ENCODE measurements at places on chromosomes 4 and X.

DNA sequence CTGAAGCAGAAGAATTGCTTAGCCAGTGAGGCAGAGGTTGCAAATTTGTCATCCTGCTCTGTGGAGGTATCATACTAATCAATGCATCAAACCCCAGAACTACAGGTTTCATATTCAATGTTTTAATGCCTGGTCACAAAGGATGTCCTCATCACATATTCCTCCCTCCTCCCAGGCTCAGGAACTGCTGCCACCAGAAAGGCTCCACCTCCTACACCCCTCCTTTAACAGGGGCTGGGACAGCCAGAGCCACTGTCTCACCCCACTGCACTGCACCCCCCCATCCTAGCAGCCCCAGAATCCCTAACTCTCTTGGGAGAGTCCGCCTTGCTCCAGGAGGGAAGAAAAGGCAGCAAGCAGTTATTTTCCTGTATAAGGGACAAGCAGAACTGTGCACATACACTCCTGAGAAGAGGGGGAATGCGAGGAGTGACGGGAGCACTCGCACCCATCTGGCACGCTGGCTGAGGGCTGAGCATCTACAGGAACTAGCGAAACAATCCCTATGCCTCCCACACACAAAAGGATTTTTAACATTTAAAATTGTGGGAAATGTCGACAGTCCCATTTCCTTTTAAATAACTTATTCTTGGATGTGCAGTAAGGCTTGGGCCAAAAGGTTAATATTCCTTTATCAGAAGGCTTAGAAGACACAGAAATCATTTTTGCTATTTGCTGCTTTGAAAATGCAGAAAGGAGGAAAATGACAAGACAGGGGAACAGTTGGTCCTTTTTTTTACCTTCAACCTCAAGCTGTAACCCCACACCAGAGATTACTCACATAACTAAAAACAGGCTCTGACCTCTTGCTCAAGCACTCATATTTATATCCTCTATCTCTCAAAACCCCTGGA lies 27.8 kb downstream of the CD99L2 start:
- H3K36me3 ChIP-seq, result no peaks in the 10 kb centered on the region
- H3K4me3 ChIP-seq, result no peak overlapping the region
- no peaks in the 10 kb centered on the region for H3K4me1 ChIP-seq
- no peak for DNase-seq
- H3K27ac ChIP-seq, result no peak overlapping the region

GRCh38 chr4:70399319-70399718 lies 1.6 kb downstream of the OPRPN start:
- H3K36me3 ChIP-seq, result no peaks in the 10 kb centered on the region
- no peak overlapping the region for H3K4me3 ChIP-seq
- no peak overlapping the region for H3K27ac ChIP-seq
- no peaks in the 10 kb centered on the region for H3K27me3 ChIP-seq

DNA sequence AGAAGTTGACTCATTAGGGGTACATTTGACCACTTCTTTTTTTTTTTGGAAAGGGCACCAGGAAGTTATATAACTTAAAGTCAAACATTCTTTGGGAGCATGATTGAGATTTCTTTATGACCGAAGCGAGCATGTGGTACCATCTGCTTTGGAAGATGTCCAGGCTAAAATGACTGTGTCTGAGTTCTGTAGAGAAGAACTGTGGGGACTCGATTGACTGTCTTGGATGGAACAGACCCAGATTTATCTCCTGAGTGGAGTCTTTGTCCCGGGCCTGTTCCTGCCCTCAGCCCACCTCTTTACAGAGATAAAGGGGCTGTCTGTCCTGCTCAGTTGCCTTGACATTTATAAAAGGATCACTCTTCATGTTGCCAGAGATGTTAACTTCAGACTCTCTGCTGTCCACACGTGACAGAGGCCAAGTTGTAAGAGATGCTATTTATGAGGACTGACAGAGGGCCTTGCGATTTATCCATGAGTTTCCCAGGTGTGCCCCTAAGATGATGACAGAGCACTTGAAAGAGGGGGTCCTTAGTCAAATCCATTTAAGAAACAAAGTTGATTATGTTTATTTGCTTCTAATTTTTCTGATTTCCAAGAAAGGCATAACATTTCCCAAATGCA lies 16.8 kb downstream of the SMIM20 start:
- H3K36me3 ChIP-seq, result no peaks in the 10 kb centered on the region
- H3K4me1 ChIP-seq, result no peaks in the 10 kb centered on the region
- no peak for DNase-seq
- no peak overlapping the region for H3K4me3 ChIP-seq
- H3K27me3 ChIP-seq, result no peaks in the 10 kb centered on the region

DNA sequence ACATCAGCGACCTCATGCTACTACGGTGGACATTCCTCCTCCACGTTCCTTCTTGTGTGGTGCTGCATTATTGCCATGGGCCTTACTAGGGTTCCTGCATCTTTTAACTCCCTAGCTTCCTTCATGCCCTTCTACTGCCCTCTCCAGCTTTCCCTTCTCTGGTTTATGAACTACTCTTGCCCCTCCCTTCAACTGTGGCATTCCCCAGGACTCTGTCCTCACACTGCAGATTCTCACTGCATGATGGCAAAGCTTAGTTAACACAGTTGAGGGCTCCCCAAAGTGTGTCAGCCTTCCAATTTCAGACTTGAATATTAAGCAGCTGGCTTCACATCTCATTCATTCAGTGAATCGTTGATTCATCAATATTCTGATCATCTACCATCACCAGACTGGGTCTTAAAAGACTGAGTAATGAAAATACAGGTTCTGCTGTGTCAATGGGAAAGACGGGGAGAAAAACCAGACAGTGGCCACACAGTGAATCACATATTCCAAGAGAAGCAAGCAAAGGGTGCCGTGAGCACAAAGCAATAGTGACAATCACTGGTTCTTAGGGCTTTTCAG lies 53.0 kb downstream of the ZFX start:
- no peak overlapping the region for H3K27ac ChIP-seq
- H3K4me1 ChIP-seq, result peaks cover 7% of the 10 kb centered on the region
- no peaks in the 10 kb centered on the region for H3K27me3 ChIP-seq
- H3K36me3 ChIP-seq, result peaks cover 14% of the 10 kb centered on the region

DNA sequence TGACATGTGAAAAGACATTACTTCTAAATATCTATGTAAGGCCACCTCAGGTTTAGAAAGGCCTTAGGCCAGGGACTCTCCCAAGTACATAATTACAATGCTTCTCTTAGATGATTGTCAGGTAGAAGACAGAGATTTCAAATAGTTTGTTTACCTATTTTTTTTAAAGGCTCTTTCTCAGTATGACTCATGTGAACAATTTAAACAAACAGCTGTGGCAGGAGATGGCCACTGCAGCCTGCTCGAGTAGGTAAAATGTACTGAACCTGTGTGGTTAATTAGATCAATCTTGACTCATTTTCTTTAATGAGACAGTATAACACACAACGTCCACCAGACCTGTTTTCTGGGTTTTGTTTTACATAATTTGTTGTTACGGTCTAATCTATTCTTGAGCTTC lies 50.2 kb downstream of the LEF1 start:
- H3K27me3 ChIP-seq, result no peaks in the 10 kb centered on the region
- no peak overlapping the region for H3K4me3 ChIP-seq
- peak; percentile 13 for DNase-seq
- H3K27ac ChIP-seq, result peak overlapping the region; percentile 68
- H3K36me3 ChIP-seq, result no peaks in the 10 kb centered on the region

DNA sequence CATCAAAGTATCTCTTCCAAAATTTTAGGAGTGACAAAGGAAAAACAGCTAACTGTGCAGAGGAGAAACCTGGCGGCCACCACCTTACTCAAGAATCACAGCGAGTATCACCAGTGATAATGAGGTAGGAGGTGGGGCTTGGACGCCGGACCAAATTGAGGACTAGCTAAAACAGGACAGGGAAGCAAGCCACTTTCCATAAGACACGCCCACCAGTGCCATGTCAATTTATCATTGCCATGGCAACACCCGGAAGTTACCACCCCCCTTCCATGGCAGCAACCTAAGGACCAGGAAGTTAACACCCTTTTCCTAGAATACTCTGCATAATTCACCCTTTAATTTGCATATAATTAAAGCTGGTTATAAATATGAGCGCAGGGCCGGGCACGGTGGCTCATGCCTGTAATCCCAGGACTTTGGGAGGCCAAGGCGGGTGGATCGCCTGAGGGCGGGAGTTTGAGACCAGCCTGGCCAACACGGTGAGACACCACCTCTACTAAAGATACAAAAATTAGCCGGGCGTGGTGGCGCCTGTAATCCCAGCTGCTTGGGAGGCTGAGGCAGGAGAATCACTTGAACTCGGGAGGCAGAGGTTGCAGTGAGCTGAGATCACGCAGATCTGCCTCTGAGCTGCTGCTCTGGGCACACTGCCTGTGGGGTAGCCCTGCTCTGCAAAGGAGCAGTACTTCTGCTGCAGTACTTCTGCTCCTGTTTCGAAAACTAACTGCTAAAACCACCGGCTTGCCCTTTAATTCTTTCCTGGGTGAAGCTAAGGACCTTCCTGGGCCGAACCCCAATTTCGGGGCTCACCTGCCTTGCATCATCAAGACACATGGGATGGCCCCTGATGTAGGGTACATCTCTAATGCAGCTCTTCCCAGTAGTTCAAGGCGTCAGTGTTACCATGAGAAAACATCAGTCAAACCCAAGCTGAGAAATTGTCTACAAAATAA lies 116.7 kb downstream of the HMX1 start:
- no peaks in the 10 kb centered on the region for H3K27me3 ChIP-seq
- H3K27ac ChIP-seq, result no peak overlapping the region
- H3K4me3 ChIP-seq, result no peak overlapping the region
- H3K4me1 ChIP-seq, result no peaks in the 10 kb centered on the region

- no peak overlapping the region for H3K4me3 ChIP-seq
- no peak for DNase-seq
- H3K36me3 ChIP-seq, result no peaks in the 10 kb centered on the region
- H3K4me1 ChIP-seq, result no peaks in the 10 kb centered on the region
These were observed 1162.8 kb upstream of the PRKX start for GRCh38 chrX:4876268-4876667.

GRCh38 chr4:38994135-38994534 lies 38.1 kb downstream of the TMEM156 start:
- DNase-seq, result no peak
- H3K4me3 ChIP-seq, result no peak overlapping the region
- H3K27me3 ChIP-seq, result no peaks in the 10 kb centered on the region
- H3K4me1 ChIP-seq, result no peaks in the 10 kb centered on the region
- H3K27ac ChIP-seq, result no peak overlapping the region
- H3K36me3 ChIP-seq, result peaks cover 11% of the 10 kb centered on the region

- no peaks in the 10 kb centered on the region for H3K4me1 ChIP-seq
- H3K4me3 ChIP-seq, result no peak overlapping the region
- no peak overlapping the region for H3K27ac ChIP-seq
- peaks cover 3% of the 10 kb centered on the region for H3K27me3 ChIP-seq
- no peaks in the 10 kb centered on the region for H3K36me3 ChIP-seq
These were observed 8.8 kb downstream of the ENAM start for GRCh38 chr4:70637239-70637913.

- H3K4me1 ChIP-seq, result no peaks in the 10 kb centered on the region
- DNase-seq, result no peak
- no peaks in the 10 kb centered on the region for H3K36me3 ChIP-seq
- H3K4me3 ChIP-seq, result no peak overlapping the region
- no peak overlapping the region for H3K27ac ChIP-seq
- no peaks in the 10 kb centered on the region for H3K27me3 ChIP-seq
These were observed 875.4 kb upstream of the PRKX start for GRCh38 chrX:4588893-4589292.

GRCh38 chr4:86633854-86634253 lies 39.7 kb downstream of the PTPN13 start:
- no peak for DNase-seq
- H3K4me1 ChIP-seq, result no peaks in the 10 kb centered on the region
- no peaks in the 10 kb centered on the region for H3K27me3 ChIP-seq
- no peak overlapping the region for H3K4me3 ChIP-seq

- no peaks in the 10 kb centered on the region for H3K27me3 ChIP-seq
- no peak overlapping the region for H3K27ac ChIP-seq
- H3K4me1 ChIP-seq, result no peaks in the 10 kb centered on the region
- no peaks in the 10 kb centered on the region for H3K36me3 ChIP-seq
These were observed 25.5 kb downstream of the GPAT3 start for GRCh38 chr4:83561381-83561780.
